Sigmoid colon (tissue), 7 donors: ENCODE measurements at places on chromosomes 13 and 19. TPM values are rescaled to one million over a fixed set of nuclear protein-coding genes. Genes with fewer than 3 reads are reported as not detected.

The LEUTX gene
- not detected for total RNA-seq

The TEX26 gene
- not detected for total RNA-seq

The CACNA1A gene
- 0.14 TPM for total RNA-seq

The C19orf85 gene
- total RNA-seq, result not detected

The SCEL gene
- not detected for total RNA-seq

The HSD17B14 gene
- total RNA-seq, result 16.9 TPM

The HIPK4 gene
- not detected for total RNA-seq

The C13orf46 gene
- total RNA-seq, result 11.9 TPM

The UGGT2 gene
- 32.7 TPM for total RNA-seq

The DPF1 gene
- not detected for total RNA-seq

- no peak for DNase-seq
- H3K36me3 ChIP-seq, result no peaks in the 10 kb centered on the region
- H3K27me3 ChIP-seq, result peaks cover 5% of the 10 kb centered on the region
- H3K4me3 ChIP-seq, result no peak overlapping the region
Observed at GRCh38 chr19:55549500-55550320, 4.4 kb upstream of the SBK3 start.

DNA sequence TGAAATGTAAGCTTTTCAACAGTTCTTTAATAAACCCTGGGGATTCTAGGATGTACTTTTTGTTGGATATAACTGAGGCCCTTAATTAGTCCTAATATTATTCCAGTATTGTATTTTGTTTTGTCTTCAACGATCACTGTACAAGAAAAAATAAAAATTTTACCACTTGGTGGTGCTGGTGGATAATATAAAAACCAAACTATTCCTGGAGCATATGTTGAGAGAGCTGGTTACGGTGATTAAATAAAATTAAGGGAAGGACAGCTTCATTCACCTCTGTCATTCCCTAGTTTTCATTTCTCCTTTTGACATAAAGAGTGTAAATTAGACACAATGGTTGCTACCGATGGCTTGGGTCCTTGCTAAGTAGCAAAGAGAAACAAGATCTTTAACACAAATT is 598.6 kb upstream of the PCDH20 start:
- H3K27me3 ChIP-seq, result no peaks in the 10 kb centered on the region
- no peak overlapping the region for H3K27ac ChIP-seq
- H3K36me3 ChIP-seq, result no peaks in the 10 kb centered on the region
- DNase-seq, result no peak
- H3K4me1 ChIP-seq, result no peaks in the 10 kb centered on the region
- H3K4me3 ChIP-seq, result no peak overlapping the region

DNA sequence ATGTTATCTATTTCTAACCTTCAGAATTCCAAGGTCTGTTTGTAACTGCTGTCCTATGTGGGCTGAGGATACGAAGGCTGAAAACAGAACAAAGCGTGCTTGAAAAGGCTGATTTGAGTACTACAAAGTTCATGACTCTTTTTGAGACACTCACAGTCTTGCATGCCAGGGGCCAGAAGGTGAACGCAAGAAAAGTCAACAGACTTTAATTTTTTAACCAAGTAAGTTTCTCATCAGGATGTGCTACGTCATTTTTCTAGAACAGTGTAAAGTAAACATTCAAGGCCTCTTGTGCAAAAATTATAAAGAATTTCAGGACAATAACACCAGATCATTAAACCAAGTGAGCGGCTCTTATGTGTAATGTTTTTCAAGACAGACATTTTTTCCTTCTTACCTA is 163.5 kb downstream of the COG6 start:
- H3K27ac ChIP-seq, result no peak overlapping the region
- H3K4me1 ChIP-seq, result no peaks in the 10 kb centered on the region
- no peaks in the 10 kb centered on the region for H3K36me3 ChIP-seq

DNA sequence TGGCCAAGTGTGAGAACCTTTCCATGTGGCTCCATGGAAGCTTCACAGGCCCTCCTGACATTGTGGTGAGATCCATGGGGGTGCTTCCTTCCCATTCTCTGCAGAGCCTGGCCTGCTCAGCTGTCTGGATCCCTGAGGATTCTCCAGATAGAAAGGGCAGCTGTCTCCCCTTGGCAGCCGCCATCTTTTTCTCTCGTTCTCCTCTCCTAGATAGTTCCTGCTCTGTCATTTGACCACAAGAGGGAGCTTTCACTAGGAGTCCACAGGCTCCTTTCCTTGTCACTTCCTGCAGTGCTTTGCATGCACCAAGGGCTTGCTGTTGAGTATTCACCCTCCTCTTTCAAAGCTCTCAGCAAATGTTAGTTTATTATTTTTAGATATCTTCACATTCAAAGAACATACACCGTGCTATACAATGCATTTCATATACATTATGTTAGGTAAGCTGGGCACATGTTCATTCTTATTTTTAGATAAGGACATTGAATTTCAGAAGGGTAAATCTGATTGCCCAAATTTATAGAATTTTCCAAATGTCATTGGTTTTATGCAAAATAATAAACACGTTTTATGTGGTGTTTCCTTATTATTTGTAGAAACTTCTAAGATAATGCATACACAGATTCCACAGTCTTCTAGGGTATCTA is 133.2 kb downstream of the FRY start:
- no peak overlapping the region for H3K4me3 ChIP-seq
- H3K27me3 ChIP-seq, result no peaks in the 10 kb centered on the region
- no peaks in the 10 kb centered on the region for H3K36me3 ChIP-seq
- peaks cover 24% of the 10 kb centered on the region for H3K4me1 ChIP-seq

DNA sequence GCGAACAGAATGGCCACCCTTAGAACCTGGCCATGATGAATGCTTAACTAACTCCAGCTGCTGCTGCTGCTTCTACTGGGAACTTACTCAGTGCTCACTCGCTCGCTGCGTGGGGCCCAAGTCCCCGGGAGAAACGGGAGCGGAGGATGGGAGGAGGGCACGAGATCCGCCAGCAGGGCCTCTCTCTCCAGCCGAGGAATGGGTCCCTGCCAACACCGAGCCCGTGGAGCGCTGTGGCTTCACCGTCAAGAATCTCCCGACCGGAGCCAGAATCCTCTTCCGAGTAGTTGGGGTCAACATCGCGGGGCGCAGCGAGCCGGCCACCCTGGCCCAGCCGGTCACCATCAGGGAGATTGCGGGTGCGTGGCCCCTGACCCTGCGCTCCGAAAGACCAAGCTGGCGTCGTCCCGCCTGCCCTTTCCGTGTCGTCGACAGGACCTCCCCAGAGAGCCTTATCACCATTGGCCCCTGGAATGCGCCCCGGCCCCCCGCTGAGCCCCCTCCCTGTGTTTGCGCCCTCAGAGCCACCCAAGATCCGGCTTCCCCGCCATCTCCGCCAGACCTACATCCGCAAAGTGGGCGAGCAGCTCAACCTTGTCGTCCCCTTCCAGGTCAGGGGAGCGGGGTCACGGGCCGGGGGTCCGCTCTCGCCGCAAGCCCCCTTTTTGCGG is 17.8 kb upstream of the EMC10 start:
- peaks cover 50% of the 10 kb centered on the region for H3K27me3 ChIP-seq
- no peak overlapping the region for H3K4me3 ChIP-seq
- no peak overlapping the region for H3K27ac ChIP-seq
- DNase-seq, result no peak
- H3K36me3 ChIP-seq, result no peaks in the 10 kb centered on the region

GRCh38 chr13:98570929-98571372 is 6.0 kb downstream of the STK24 start:
- peak overlapping the region; percentile 98 for H3K27ac ChIP-seq
- H3K4me1 ChIP-seq, result peaks cover 78% of the 10 kb centered on the region
- H3K27me3 ChIP-seq, result no peaks in the 10 kb centered on the region
- DNase-seq, result no peak
- no peaks in the 10 kb centered on the region for H3K36me3 ChIP-seq

DNA sequence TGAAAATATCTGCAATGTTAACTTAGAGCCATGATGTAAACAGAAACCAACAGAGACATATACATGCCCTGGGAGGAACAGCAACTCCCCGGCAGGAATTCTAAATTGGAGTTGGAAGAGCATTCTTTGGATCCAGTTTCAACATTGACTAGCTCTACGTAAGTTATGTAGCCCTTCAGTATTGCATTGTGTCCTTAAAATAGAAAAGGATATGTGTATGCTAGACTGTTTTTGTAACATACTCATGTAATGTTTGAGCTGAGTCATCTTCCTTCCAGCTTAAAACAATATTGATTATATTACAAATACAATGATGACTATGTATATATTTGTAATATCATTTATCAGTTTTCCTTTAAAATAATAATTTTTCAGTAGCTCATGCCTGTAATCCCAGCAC is 1422.2 kb upstream of the PCDH20 start:
- DNase-seq, result no peak
- H3K27me3 ChIP-seq, result no peaks in the 10 kb centered on the region
- no peak overlapping the region for H3K4me3 ChIP-seq
- no peak overlapping the region for H3K27ac ChIP-seq
- no peaks in the 10 kb centered on the region for H3K36me3 ChIP-seq

DNA sequence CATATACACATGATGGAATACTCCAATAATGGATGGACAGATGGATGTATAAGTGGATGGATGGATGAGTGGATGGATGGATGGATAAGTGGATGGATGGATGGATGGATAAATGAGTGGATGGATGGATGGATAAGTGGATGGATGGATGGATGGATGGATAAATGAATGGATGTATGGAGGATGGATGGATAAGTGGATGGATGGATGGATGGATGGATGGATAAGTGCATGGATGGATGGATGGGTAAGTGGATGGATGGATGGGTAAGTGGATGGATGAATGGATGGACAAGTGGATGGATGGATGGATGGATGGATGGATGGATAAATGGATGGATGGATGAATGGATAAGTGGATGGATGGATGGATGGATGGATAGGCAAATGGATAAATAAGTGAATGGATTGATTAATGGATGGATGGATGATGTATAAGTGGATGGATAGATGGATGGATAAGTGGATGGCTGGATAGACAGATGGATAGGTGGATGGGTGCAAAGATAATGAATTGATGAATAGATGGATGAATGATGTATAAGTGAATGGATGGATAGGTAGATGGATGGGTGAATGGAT is 8.4 kb upstream of the COMP start:
- no peak overlapping the region for H3K4me3 ChIP-seq
- no peak overlapping the region for H3K27ac ChIP-seq
- no peaks in the 10 kb centered on the region for H3K36me3 ChIP-seq

- no peaks in the 10 kb centered on the region for H3K4me1 ChIP-seq
- no peak overlapping the region for H3K4me3 ChIP-seq
- H3K27ac ChIP-seq, result no peak overlapping the region
- no peaks in the 10 kb centered on the region for H3K36me3 ChIP-seq
- no peak for DNase-seq
Observed at GRCh38 chr13:109209526-109209925, 576.9 kb downstream of the IRS2 start.

GRCh38 chr13:107475753-107476453 is 739.4 kb downstream of the LIG4 start:
- H3K4me1 ChIP-seq, result no peaks in the 10 kb centered on the region
- no peak overlapping the region for H3K4me3 ChIP-seq
- DNase-seq, result no peak
- H3K27ac ChIP-seq, result no peak overlapping the region

DNA sequence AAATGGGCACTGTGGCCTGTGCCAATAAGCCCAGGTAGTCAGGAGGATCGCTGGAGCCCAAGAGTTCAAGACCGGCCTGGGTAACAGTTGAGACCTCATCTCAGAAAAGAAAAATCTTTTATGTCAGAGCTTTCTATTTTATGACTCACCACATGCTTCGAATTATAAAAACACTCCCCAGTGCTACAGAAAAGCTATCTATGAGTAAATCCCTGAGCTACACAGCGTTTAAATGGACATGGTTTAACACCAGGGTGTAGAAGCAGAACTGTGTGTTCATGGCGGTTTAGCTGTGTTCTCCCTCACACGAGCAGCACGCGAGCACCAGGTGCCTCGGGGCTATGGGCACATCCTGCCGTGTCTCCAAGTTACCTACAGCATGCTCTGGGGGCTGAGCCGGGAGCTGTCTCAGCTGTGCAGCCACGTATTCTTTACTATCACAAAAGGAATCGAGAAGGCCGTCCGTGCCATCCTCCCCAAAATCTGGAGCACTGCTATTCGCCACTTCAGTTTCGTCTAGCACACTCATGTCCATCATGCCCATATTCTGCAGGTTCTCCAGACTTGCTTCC is 6.7 kb downstream of the SAFB2 start:
- no peak overlapping the region for H3K4me3 ChIP-seq
- H3K27ac ChIP-seq, result no peak overlapping the region
- no peak for DNase-seq
- H3K36me3 ChIP-seq, result peaks cover 53% of the 10 kb centered on the region

- H3K36me3 ChIP-seq, result no peaks in the 10 kb centered on the region
- peak overlapping the region; percentile 98 for H3K27ac ChIP-seq
- no peak overlapping the region for H3K4me3 ChIP-seq
- peaks cover 99% of the 10 kb centered on the region for H3K4me1 ChIP-seq
Observed at GRCh38 chr19:38663957-38664502, 16.6 kb downstream of the ACTN4 start.

DNA sequence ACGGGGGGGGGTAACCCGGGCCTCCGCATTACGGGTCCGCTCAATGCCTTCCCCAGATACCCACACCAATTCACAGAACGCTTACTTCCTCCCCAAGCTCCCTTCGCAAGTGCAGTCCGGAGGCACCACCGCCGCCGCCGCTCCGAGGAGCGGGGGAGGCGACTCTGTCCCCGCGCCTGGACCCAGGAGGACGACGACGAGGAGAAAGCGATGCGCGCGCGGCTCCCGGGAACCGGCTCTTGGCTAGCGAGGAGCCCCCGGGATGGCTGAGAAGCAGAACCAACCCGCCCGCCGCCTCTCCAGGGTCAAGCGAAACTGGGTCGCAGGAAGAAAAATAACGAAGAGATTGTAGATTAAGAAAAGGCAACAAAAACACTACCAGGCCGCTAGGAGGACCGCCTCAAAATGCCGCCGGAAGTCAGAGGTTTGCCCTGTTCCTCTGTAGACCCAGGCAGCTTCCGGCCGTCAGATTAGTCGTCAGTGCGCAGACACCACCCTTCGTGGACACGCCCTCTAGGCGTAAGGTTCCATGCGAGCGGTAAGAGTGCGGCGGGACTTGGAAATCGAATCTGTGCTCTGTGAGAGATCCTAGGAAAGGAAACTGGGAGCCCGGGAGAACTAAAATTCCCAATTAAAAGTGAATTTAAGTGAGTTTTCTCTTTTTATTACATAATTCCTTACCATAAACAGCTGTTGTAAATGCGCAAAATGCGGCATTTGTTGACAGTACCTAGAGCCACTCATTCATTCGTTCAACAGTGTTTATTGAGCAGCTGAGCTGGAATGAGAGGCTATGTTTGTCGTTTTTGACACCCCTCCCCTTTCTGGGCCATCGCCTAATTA is at the start of gene ZC3H13:
ZC3H13 (minus strand) TSS at position 428 of the 843 bp plus-strand sequence. CDS start 7,239 bp downstream, outside the sequence.
- peak within 1 kb of the TSS; percentile 95 for H3K27ac ChIP-seq
- H3K27me3 ChIP-seq, result no peaks in the 10 kb centered on the region
- no peaks in the 10 kb centered on the region for H3K36me3 ChIP-seq
- peaks cover 28% of the 10 kb centered on the region for H3K4me1 ChIP-seq

DNA sequence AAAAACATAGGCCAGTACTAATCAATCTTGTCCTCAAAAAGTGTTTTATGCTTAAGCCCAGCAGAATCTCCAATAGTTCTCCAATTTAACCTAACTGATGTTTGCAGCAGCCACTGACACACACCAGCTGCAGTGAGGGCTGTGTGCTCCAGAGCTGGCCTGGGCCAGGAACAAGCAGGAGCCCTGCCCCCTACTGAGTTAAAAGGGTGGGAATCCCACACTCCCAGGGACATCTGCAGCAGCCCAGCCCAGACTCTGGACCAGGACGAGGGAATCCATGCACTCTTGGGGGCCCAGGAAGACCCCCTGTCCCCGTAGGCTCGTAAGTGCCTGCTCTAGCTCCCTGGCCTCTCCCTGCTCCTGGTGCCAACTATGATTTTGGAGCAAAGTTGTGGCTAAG is 91.5 kb upstream of the ATXN8OS start:
- no peak overlapping the region for H3K4me3 ChIP-seq
- no peaks in the 10 kb centered on the region for H3K27me3 ChIP-seq
- H3K36me3 ChIP-seq, result no peaks in the 10 kb centered on the region
- no peak for DNase-seq
